Thymus (tissue), 14 donors: ENCODE measurements at places on chromosomes 4 and X. TPM values are rescaled to one million over a fixed set of nuclear protein-coding genes. Genes with fewer than 3 reads are reported as not detected.

DNA sequence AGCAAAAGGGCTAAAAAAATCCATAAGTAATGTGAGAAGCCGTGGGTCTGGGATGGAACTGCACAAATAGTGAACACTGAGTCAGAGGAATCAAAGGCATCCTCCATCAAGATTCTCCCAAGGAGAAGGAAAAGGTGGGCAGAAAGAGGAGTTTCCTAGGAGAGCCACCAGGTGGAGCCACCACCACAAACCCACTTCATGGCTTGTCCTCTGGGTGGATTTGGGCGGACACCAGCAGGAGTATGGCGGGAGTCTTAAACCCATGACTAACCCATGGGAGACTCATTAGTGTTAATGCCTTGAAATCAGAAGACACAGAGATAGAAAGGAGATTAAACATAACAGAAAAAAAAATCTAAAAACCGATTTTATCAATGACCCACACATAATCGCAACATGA lies 147.7 kb downstream of the SH3KBP1 start:
- no peak overlapping the region for H3K4me3 ChIP-seq
- no peaks in the 10 kb centered on the region for H3K27me3 ChIP-seq
- H3K4me1 ChIP-seq = peaks cover 6% of the 10 kb centered on the region
- peaks cover 14% of the 10 kb centered on the region for H3K36me3 ChIP-seq

GRCh38 chr4:180636696-180637404 lies 1606.4 kb upstream of the TENM3 start:
- no peaks in the 10 kb centered on the region for H3K27me3 ChIP-seq
- no peak overlapping the region for H3K27ac ChIP-seq
- H3K4me3 ChIP-seq = no peak overlapping the region
- H3K4me1 ChIP-seq = no peaks in the 10 kb centered on the region
- H3K36me3 ChIP-seq = no peaks in the 10 kb centered on the region

- H3K36me3 ChIP-seq = no peaks in the 10 kb centered on the region
- no peaks in the 10 kb centered on the region for H3K27me3 ChIP-seq
- H3K4me3 ChIP-seq = no peak overlapping the region
- DNase-seq = no peak
- H3K27ac ChIP-seq = no peak overlapping the region
These were observed 208.8 kb downstream of the STK32B start for GRCh38 chr4:5260121-5260520.

GRCh38 chrX:100768679-100769338 lies 36.9 kb upstream of the SYTL4 start:
- H3K4me1 ChIP-seq = no peaks in the 10 kb centered on the region
- H3K27me3 ChIP-seq = no peaks in the 10 kb centered on the region
- no peaks in the 10 kb centered on the region for H3K36me3 ChIP-seq
- DNase-seq = peak; percentile 41
- H3K4me3 ChIP-seq = no peak overlapping the region
- no peak overlapping the region for H3K27ac ChIP-seq

DNA sequence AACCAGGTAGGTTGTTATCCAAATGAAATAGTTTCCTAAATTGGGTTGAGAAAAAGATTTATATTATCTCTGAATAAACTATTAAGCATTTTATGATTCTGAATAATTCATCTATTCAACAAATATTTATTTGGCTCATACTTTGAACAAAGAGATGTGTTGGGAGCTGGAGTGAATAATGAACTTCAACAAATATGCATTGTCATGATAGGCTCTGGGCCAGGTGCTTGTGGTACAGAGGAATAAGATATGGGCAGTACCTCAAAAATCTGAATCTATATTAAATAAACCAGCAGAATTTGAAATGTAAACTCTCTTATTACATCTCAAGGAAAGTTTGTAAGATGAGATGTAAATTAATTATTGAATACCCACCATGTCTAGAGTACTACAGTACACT lies 75.7 kb upstream of the DCLK2 start:
- no peak overlapping the region for H3K27ac ChIP-seq
- no peaks in the 10 kb centered on the region for H3K27me3 ChIP-seq
- H3K4me3 ChIP-seq = no peak overlapping the region

- H3K4me3 ChIP-seq = no peak overlapping the region
- H3K27ac ChIP-seq = no peak overlapping the region
- H3K27me3 ChIP-seq = no peaks in the 10 kb centered on the region
- H3K4me1 ChIP-seq = no peaks in the 10 kb centered on the region
- no peak for DNase-seq
These were observed 981.0 kb upstream of the HS3ST1 start for GRCh38 chr4:12409507-12410190.

GRCh38 chr4:53716471-53717063 lies 125.3 kb upstream of the LNX1 start:
- H3K36me3 ChIP-seq = no peaks in the 10 kb centered on the region
- no peak overlapping the region for H3K27ac ChIP-seq
- no peak for DNase-seq
- no peaks in the 10 kb centered on the region for H3K4me1 ChIP-seq

DNA sequence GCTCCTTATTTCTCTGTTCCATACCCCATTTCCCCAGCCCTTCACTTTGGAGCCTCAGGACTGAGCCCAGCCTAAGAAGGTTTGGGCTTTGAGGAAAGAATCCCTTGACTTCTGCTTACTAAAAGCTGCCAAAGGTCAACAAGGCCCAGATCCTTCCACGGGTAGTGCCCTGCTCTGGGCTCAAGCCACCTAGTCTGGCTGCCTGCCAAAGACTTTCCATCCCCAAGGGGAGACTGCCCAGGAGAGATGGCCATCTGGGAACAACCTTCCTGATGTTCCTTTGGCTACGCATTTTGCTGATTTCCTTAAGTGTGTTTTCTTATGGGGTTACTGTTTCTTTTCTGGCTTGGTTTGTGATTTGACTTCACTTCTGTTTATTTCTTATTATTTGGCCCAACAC lies 49.8 kb upstream of the NDP start:
- no peaks in the 10 kb centered on the region for H3K27me3 ChIP-seq
- no peaks in the 10 kb centered on the region for H3K4me1 ChIP-seq
- H3K4me3 ChIP-seq = no peak overlapping the region
- no peak overlapping the region for H3K27ac ChIP-seq

DNA sequence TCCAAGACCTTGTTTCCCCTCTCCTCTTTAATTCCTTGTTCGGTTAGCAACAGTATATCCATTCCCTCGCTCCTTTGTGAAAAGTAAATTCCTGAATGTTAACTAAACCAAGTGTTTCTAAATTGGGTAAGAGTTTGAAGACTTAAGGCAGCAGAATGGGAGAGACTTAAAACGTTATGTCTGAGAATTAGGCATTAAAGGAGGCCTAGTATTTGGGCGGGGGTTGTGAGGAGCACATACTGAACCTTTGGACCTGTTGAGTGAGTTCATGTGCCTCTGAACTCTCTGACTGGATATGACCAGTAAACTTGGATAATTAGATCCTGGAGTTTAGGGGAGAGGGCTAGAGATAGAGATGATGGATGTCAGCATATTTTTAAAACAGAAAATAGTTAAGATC lies 1.2 kb downstream of the MSMO1 start:
- no peak overlapping the region for H3K27ac ChIP-seq
- H3K4me1 ChIP-seq = no peaks in the 10 kb centered on the region
- no peak overlapping the region for H3K4me3 ChIP-seq

GRCh38 chr4:169185133-169185956 lies 85.4 kb downstream of the SH3RF1 start:
- no peak overlapping the region for H3K27ac ChIP-seq
- H3K27me3 ChIP-seq = no peaks in the 10 kb centered on the region
- no peak overlapping the region for H3K4me3 ChIP-seq
- no peak for DNase-seq

GRCh38 chr4:127586922-127587571 lies 45.7 kb upstream of the INTU start:
- H3K27me3 ChIP-seq = no peaks in the 10 kb centered on the region
- H3K36me3 ChIP-seq = no peaks in the 10 kb centered on the region
- no peak overlapping the region for H3K4me3 ChIP-seq
- no peak for DNase-seq
- no peaks in the 10 kb centered on the region for H3K4me1 ChIP-seq

DNA sequence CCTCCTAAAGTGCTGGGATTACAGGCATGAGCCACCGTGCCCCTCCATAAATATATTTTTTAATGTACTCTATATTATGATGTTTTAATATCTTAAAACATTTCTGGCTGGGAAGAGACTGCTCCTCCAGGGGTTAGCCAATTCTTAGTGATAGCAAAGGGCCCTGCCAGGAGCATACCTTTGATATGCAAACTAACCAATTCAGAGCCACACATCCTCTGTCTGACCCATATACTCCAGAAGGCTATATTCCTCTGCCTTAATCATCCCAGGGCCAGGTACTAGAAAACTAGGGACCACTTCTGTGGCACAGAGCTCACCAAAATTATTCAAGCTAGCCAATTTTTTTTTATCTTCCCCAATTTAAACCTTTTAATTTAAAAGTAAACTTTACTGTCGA lies 43.6 kb upstream of the BEX4 start:
- H3K27ac ChIP-seq = no peak overlapping the region
- no peaks in the 10 kb centered on the region for H3K27me3 ChIP-seq
- no peak for DNase-seq
- H3K36me3 ChIP-seq = no peaks in the 10 kb centered on the region

- H3K4me1 ChIP-seq = no peaks in the 10 kb centered on the region
- no peaks in the 10 kb centered on the region for H3K27me3 ChIP-seq
- DNase-seq = no peak
- no peak overlapping the region for H3K4me3 ChIP-seq
These were observed 133.1 kb downstream of the DMD start for GRCh38 chrX:33078273-33078672.

DNA sequence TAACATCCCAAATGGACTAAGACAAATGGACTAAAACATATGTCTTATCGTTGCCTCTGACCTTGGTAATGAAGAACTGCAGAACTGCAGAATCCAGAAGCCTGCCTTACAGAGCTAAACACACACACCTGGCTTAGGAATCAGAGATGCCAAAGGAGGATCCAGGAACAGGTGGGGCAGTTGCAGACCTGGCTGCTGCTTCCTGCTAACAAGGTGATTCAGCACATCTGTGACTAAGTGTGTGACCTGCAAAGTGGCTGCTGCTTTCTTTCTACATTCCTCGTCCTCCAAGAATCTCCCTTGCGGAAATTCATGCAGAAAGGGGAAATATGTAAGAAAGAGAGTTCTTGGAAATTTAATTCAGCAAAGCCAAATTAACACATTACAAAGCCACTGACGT lies 96.8 kb upstream of the NLGN4X start:
- H3K27me3 ChIP-seq = no peaks in the 10 kb centered on the region
- DNase-seq = no peak
- H3K27ac ChIP-seq = no peak overlapping the region
- no peaks in the 10 kb centered on the region for H3K4me1 ChIP-seq
- H3K4me3 ChIP-seq = no peak overlapping the region

The DCAF12L2 gene
- 0.42 TPM for total RNA-seq

The ABCB7 gene
- 27.7 TPM for total RNA-seq

The DNAAF6 gene
- total RNA-seq = 0.05 TPM
